ENCODE measurements at places on chromosomes 11 and 22.

DNA sequence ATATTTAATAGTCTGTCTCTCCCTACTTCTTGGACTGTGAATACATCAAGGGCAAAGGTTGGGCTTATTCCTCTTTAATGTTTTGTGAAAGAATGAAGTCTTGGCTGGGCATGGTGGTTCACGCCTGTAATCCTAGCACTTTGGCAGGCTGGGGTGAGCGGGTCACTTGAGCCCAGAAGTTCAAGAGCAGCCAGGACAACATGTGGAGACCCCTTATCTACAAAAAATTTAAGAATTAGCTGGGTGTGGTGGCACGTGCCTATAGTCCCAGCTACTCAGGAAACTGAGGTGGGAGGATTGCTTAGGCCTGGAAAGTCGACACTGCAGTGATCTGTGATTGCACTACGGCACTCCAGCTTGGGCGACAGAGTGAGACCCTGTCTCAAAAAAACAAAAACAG is 20.2 kb downstream of the RNF121 start:
- DNase-seq: no peak

DNA sequence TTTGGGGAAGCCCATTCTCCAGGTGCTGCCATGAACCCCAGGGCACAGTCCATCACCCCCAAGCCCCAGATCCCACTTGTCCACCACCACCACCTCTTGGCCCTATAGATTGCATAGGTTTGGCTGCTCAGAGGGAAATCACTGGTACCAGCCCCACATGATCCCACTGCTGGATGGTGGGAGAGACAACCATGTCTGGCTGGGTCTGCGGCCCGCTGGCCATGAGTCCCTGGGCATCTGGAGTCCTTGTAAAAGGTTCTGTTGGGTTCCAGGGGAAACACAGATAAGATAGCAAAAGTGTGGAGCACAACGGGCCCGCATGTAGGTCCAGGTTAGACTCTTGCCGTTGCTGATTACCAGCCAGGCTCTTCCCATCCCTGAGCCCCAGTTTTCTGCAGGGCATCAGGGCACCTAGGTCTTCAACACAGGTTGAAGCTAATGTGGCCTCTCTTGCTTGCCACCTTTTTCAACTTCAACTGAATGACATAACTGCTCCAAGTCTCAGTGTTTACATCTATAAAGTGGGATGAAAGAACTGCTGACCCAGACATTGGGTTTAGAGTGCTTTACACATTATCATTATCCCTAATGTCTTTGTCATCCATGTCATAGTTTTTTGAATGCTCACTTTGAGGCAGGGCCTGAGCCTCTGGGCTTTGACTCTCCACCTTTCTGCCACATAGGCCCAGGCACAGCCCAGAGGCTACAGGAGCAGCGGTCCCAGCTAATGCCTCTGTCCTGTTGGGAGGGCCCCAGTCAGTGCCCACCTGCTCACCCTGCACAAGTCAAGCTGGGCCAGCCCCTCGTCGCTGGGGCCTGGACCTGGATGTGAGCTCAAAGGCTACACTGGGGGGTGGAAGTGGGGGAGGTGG is 1.0 kb upstream of the TANGO2 start:
- no peak for DNase-seq

DNA sequence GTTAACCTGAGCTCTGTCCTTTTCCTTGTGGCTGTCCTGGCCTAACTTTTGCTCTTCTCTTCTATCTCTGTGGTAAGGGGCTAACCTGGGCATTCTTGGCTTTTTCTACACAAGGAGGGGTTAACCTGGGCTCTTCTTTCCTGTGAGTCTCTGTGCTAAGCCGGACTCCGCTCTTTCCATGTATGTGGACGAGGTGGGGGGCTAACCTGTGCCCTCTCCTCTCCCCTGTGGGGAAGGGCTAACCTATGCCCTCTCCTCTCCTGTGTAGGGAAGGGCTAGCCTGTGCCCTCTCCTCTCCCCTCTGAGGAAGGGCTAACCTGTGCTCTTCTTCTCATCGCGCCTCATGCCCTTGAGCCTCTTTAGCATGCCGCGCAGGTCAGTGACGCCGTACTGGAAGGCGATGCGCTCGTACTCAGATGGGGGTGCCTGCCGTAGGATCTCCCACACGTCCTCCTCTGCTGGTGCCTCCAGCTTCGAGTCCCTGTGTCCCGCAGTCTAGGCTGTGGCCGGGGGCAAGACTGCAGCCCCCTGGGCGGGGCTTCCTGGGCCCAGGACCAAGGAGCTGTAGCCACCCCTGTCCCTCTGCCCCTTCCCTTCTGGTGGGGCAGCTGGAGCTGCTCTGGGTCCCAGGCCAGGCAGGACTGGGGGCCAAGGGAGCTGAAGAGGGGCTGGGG is 6.5 kb downstream of the MYBPC3 start:
- no peak for DNase-seq

GRCh38 chr11:64406221-64406946 is 47.4 kb downstream of the RPS6KA4 start:
- no peak for DNase-seq

GRCh38 chr11:30015725-30016412 is 961 bp downstream of the KCNA4 start:
- no peak for DNase-seq

GRCh38 chr11:9855579-9856287 is 191.9 kb downstream of the SWAP70 start:
- DNase-seq: no peak

Measured in stimulated activated CD4-positive, alpha-beta T cell treated with anti-CD3 and anti-CD28 coated beads, TNF-alpha, amount 100 ng/mL, for 24 hours (primary cell).